ENCODE measurements at places on chromosomes 1 and 21. TPM values are rescaled to one million over a fixed set of nuclear protein-coding genes. Genes with fewer than 3 reads are reported as not detected.

The HLCS gene
- total RNA-seq: 18.8 TPM

The SLC41A1 gene
- total RNA-seq: 12.0 TPM

The PTPRF gene
- 10.4 TPM for total RNA-seq

The CCDC24 gene
- total RNA-seq: under 0.01 TPM

The CORT gene
- 0.52 TPM for total RNA-seq

The ANKRD34A gene
- under 0.01 TPM for total RNA-seq

The TRPM2 gene
- total RNA-seq: 1.6 TPM

The CRYBG2 gene
- not detected for total RNA-seq

The ASCL5 gene
- not detected for total RNA-seq

The MAEL gene
- total RNA-seq: 0.52 TPM

The SNX27 gene
- 36.0 TPM for total RNA-seq

The SLC45A3 gene
- 2.1 TPM for total RNA-seq

The FMOD gene
- 58.5 TPM for total RNA-seq

Measured in skeletal muscle tissue (tissue), 5 donors.